ENCODE measurements at places on chromosomes 7 and 10.

- DNase-seq = no peak
Measured at GRCh38 chr7:133060004-133060403, 21.9 kb downstream of the CHCHD3 start.

GRCh38 chr10:11449761-11450160, 161.7 kb downstream of the USP6NL start:
- no peak for DNase-seq

DNA sequence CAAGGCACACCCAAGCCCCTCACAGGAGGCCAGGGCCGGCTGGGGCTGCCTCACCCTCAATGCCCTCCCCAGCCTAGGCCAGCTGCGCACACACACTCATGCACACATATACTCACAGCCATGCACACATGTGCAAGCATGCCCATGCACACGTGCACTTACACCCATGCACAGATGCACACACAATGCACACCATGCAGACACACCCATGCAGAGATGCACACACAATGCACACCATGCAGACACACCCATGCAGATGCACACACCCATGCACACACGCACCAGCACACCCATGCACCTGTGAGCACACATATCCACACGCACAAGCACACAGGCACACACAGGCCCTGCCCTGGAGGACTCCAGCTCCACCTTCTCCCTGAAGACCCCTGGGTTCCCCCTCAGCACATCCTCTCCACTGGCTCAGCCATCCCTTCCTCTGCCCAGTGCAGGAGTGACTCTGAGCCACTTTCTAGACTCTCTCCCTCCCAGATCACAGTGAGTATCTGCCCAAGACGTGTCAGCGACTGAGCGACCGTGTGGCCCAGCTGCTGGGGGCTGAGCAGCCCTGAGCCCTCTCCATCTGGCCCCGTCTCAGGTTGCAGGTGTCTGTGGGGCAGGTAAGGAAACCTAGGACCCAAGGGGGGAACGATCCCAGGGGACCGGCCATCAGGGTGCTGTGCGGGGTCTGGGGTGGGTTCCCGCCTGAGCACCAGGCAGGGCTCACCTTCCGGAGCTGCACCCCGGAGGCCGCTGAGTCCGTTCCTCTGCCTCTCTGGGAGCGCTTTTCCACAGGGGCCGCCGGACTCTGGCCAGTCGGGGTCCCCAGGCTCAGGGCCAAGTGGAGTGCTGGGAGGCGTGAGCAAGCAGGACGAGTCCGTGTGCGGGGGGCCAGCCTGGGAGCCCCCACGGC, 25.8 kb downstream of the AP5Z1 start:
- DNase-seq = no peak

- no peak for DNase-seq
Measured at GRCh38 chr10:45370202-45370955, 3.6 kb upstream of the ALOX5 start.

DNA sequence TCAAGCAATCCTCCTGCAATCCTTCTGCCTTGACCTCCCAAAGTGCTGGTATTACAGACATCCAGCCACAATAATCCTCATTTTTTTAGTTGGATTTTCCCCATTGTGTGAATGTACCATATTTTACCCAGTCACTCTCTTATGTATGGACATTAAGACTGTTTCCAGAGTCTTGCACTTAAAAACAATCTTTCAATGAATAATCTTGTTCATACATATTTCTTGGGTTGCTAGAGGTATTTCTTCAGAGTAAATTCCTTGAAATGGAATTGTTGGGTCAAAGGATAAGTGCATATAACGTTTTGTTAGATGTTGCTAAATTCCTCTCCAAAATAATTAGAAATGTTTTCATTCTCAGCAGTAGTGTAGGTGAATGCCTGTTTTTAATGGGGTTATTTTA, 283.1 kb upstream of the KAT6B start:
- DNase-seq = no peak

- DNase-seq = no peak
Measured at GRCh38 chr10:97314671-97315070, 4.4 kb upstream of the FRAT1 start.

DNA sequence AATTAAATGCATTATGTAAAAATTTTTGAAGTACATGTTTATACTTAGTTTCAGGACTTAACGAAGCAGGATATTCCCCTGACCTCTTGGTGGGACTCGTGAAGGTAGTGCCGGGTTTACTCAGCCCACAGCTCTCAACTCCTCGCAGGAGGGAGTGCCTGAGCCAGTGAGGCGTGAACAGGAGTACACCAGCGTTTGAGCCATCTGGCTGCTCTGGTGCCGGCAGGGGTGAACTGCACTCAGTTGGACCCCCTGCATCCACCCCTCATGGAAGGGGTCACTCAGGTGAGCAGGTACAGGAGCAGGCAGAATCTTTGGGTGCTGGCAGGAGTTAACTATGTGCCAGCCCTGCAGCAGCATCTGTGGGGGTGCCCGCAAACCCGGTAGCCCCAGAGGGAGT, 625.1 kb upstream of the PCDH15 start:
- no peak for DNase-seq

DNA sequence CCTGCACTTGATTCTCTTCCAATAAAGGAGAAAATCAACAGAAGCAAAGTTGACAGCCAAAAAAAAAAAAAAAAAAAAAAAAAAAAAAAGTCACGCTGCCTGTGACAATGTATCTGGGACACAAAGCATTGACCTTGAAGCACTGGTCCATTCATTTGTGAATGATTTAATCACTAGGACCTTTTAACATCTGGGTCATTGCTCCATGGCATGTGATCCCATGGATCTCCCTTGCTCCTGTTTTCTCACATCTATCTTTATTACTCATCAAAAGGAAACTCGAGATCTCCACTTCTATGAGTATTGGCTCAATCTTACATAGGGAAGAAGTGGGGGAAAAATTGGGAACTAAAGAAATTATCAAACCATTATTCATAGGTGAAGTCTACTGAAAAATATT, 89.6 kb upstream of the SMIM30 start:
- no peak for DNase-seq

- DNase-seq = no peak
Measured at GRCh38 chr10:93873420-93874115, 20.2 kb upstream of the SLC35G1 start.

GRCh38 chr10:95906677-95907455, 909 bp upstream of the CC2D2B start:
- DNase-seq = no peak

DNA sequence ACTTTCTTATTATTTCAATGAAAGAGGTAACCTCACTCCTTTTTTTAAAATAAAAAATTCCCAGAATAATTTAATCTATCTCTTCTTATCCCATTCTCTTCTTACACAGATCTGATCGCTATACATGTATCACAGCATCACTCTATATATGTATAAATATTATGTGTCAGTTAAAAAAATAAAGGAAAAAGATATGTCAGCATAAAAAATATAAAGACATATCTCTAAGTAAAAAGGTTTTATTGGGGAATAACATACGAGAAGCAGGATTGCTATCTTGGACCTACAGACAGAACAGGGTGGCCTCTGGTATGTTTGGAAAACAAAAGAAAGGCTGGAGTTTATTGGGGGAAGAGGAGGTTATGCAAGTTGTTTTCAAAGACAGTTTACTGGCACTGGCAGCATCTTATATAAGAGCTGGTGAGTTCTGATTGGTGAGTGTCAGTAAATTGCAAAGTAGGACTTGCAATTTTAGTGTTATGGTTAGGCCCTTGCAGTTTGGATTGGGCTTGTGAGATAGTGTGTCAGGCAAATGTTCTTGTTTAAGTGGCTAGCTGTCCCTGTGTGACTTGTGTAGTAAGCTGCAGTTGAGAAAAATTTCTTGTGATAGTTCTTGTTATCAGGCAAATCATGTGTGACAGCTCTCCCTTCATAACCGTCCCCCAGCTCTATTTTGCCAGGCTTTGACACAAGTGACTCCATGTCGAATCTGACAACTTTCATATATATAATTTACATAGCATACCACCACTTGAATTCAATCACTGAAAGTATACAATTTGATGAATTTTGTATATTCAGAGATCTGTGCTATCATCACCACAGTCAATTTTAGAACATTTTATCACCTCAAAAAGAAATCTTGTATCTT, 118.2 kb downstream of the HBP1 start:
- DNase-seq = no peak

DNA sequence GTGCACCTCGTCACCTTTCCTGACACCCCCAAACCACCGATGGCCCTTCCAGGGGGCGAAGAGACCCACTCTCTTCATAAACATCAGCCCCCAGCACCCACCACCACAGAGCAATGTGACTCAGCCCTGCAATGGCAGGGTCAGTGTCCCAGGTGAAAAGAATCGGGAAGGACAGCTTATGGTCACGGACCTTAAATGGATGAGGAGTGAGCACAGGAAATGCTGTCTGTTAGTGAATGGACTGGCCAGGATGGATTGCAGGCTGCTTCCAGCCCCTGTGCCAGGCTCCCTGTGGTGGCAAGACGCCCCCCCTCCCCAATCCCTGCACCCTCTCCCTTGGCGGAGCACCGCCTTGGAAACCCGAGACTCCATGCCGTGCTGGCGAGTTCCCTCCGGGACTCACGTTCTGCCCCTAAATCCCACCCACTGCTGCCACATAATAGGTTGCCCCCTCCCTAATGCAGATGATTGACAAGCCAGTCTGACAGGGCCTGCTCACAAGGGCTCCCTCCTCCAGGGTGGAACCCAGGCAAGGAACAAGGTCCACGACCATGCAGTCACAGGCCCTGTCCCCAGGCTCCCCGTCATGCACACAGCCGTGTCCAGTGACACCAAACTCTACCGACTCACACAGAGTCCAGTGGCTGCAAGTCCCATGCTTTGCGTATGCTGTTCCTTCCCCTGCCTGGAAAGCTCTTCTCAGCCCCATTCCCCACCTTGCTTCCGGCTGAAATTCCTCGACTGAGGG, 7.3 kb downstream of the ASB13 start:
- no peak for DNase-seq

- no peak for DNase-seq
Measured at GRCh38 chr7:80224415-80224814, 89.8 kb downstream of the GNAI1 start.

- DNase-seq = no peak
Measured at GRCh38 chr10:33238643-33239042, 95.8 kb downstream of the NRP1 start.

- DNase-seq = no peak
Measured at GRCh38 chr7:89775459-89775858, 378.8 kb upstream of the STEAP1 start.

- no peak for DNase-seq
Measured at GRCh38 chr7:123296965-123297364, 97.2 kb upstream of the SLC13A1 start.

DNA sequence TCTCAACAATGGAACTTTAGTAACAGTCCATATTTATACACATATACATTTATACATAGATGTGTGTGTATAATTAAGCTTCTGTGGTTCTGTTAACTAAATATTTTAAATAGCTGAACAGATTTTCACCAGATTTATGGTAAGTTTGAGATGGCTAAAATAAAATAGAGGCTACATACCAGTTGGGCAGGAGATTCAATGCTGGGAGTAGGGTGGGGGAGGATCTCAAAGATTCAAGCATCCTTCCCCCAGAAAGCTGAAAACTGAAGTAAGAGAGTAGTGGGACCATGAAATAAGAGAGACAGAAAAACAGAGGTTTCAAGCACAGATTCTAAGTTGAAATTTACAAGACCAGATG, 14.0 kb downstream of the LRRC17 start:
- no peak for DNase-seq

DNA sequence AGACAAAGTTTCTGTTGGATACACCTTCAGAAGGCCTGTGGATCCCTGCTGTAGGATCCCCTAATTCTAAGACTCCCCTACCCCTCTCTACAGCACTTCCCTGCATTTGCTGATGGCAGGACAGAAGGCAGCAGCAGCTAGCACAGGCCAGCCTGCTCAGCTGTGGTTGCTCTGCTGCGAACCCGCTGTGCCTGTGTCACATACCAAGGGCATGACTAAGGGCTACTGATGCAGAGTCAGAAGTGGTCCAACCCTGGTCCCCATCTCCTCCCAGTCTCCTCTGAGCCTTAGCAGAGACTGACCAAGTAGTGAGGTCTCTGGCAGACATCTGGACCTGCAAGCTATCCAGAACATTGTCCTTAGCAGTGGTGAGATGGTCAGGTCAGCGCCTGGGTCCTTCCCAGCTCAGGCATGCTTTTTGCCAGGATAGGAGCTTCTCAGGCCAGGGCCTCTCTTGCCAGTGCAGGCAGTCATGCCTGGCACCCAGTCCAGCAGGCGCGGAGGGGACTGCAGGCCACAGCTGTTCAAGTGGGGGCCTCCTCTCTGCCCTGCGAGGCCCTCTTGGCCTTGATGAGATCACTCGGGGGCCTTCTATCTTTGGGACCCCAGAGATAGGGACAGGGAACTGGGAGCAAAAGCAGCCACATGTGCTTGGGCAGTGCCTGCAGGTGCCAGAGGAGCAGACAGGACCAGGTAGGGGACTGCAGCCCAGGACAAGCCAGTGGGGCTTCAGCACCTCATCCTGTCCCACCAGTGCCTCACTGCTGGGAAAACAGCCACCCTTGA, 146.4 kb downstream of the ZNF248 start:
- DNase-seq = no peak

GRCh38 chr7:50268223-50268622, 36.3 kb upstream of the IKZF1 start:
- no peak for DNase-seq

DNA sequence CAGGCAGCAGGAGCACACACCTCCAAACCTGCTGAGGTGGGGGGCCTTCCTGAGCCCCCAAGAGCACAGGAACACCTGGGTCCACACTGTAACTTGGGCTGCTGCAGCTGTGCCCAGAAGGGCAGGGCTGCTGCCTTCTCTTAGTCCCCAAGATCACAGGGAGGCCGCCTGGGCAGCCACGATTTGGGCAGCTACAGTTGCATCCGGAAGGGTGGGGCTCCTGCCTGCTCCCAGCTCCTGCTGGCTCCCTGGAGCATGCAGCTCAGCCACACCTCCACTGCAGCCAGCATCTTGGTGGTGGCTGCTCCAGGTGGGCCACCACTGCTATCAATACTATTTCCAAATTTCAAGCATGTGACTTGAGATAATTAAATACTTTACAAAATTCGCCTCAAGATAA, 38.5 kb upstream of the AGMO start:
- DNase-seq = no peak

DNA sequence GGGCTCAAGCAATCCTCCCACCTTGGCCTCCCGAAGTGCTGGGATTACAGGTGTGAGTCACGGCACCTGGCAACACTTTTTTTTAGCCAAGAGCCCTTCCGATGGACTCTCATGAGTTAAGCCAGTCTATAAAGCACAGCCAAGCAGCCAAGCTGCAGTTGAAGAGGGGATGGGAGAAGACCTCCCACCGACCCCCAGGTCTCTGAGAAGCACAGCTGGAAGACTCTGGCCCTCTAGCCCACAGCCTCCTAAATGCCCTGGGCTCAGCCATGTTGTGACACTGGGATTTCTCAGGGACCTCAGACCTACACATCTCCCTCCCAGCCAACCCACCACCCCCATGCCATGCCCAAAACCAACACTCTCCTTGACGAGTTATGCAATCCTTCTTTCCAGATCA, 31.1 kb downstream of the CALML3 start:
- DNase-seq = no peak

- no peak for DNase-seq
Measured at GRCh38 chr7:6031567-6031966, 391 bp downstream of the ANKRD61 start.

GRCh38 chr10:79028056-79028430, 40.7 kb upstream of the ZMIZ1 start:
- DNase-seq = no peak

GRCh38 chr10:104342941-104343411, 4.7 kb upstream of the ITPRIP start:
- DNase-seq = no peak

GRCh38 chr10:49512121-49512809, 26.7 kb downstream of the ERCC6 start:
- no peak for DNase-seq
